ENCODE measurements at places on chromosomes 12 and 14.
A peak's percentile ranks its signal among the peaks of the same experiment; 100 is the strongest.

- DNase-seq: no peak
Measured at GRCh38 chr12:3617565-3617964, 126.6 kb downstream of the PRMT8 start.

DNA sequence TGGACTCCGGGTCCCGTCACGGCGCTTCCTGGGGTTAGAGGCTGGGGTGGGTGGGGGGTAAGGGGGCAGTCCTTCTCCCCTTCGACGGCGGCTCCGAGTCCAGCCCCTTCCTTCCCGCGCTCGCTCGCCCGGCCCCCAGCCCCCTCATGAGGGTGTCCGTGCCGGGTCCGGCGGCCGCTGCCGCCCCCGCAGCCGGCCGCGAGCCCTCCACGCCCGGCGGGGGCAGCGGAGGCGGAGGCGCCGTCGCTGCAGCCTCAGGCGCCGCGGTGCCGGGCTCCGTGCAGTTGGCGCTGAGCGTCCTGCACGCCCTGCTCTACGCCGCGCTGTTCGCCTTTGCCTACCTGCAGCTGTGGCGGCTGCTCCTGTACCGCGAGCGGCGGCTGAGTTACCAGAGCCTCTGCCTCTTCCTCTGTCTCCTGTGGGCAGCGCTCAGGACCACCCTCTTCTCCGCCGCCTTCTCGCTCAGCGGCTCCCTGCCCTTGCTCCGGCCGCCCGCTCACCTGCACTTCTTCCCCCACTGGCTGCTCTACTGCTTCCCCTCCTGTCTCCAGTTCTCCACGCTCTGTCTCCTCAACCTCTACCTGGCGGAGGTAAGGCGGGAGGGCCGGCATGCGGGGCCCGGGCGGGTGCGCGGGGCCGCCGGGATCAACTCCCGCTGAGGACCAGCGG lies 500 bp downstream of the GPR137C start:
- peak; percentile 72 for DNase-seq

DNA sequence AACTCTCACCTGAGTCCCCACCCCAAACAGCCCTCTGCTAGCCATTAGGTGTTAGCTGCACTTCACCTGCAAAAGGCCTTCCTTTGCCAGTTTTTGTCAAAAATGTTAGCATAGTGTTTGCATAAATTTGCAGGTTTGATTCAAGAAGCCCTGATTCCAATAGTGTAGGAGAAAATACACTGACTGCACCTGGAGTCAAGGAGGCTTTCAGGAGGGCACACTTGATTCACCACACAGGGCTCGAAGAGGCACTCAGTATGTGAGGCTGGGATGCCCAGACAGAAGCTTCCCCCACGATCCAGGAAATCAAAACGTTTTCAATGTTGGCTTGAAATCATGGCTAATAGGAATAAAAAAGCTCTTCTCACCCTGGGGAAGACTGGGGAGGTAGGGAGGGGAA lies 40.5 kb upstream of the DDX11 start:
- no peak for DNase-seq

- no peak for DNase-seq
Measured at GRCh38 chr14:100524933-100525243, 62.3 kb downstream of the BEGAIN start.

GRCh38 chr14:97306760-97307246 lies 509.6 kb downstream of the VRK1 start:
- no peak for DNase-seq

DNA sequence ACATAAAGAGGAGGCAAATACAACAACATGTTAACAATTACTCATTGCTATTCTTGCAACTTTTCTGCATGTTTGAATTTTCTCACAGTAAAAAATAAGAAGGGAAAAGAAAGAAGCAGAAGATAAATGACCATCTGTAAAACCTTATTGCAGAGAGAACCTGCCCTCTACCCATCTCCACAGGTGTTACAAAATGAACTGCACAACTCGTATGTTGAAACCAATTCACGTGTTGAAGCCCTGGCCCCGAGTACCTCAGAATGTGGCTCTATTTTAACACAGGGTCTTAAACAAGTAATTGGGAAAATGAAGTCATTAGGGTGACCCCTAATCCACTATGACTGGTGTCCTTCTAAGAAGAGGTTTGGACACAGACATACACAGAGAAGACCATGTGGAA lies 39.5 kb downstream of the FOXN3 start:
- DNase-seq: no peak

DNA sequence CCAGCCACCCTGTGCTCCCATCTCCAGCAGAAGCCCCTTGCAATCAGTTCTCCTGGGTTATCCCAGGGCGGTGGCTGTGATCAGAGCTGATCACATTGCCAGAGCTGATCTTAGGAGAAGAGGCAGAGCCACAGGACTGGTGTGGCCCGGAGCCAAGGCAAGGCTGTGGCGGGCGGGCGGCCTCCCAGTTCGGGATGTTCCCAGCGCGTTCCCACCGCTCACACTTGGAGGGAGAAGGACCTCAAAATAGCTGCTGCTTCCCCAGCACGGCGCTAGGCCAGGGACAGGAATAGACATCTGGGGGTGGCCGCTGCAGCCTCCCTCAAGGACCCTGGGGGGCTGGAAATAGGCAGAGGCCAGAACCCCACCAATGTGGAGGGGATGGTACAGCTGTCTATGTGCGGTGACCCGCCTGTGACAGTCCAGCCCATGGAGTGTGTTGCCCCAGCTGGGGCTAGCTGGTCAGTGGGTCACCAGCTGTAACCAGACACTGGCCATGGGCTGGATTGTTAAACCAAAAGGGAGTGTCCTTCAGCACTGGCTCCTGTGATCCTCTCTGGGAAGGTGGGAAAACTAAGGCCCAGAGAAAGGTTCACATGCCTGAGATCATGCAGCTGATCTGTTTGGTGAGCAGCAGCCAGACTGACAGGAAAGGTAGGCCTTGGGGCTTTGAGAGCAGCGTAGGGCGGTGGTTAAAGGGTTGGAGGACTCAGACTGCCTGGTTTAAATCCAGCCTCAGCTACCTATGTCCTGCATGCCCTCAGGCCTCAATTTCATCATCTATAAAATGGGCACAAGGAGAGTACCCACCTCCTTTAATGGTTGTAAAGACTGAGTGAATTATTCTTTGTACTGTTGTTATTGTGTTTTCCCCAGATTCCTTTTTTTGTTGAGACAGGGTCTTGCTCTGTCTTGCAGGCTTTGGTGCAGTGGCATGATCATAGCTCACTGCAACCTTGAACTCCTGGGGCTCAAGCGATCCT lies 8.0 kb upstream of the POP5 start:
- DNase-seq: no peak

DNA sequence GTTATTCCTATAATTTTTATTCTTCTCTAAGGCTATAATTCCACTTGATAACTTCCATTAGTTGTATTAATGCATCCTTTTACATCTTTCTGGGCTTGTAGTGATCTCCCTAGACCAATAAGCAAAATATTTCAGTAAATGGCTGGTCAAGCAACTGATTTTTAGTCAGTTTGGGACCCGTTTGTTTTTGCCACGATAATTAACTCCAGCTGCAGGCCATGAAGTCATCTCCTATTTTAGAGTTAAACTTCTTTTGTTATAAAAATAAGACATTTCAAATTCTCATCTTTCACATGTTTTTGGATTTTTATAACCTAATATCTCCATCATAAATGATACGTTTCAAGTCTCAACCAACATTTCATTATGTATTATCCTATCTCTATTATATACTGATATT lies 49.4 kb downstream of the MAGOHB start:
- DNase-seq: no peak

- DNase-seq: no peak
Measured at GRCh38 chr12:53414756-53415417, 8.8 kb upstream of the AMHR2 start.

Data from retina (tissue), 1 donor.